ENCODE measurements at places on chromosomes 6 and 20.

DNA sequence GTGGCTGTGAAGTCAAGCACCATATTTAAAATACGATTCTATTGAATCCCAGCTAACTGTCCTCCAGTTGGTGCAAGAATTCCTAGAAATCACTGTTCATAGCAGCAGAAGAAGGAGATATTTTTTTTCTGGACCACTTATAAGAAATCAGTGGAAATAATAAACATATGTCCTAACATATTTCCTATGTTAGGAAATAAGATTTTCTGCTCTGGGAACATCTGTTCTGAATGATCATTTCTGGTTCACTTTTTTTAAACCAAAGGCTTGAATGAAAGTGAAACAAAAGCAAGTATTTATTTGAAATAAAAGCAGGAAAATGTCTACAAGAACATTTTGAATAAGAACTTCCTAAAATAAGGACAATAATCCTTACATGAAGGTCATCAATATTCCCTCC, 138.9 kb upstream of the RALGAPA2 start:
- DNase-seq, result no peak

GRCh38 chr20:52731093-52731492, 241.1 kb upstream of the TSHZ2 start:
- no peak for DNase-seq

DNA sequence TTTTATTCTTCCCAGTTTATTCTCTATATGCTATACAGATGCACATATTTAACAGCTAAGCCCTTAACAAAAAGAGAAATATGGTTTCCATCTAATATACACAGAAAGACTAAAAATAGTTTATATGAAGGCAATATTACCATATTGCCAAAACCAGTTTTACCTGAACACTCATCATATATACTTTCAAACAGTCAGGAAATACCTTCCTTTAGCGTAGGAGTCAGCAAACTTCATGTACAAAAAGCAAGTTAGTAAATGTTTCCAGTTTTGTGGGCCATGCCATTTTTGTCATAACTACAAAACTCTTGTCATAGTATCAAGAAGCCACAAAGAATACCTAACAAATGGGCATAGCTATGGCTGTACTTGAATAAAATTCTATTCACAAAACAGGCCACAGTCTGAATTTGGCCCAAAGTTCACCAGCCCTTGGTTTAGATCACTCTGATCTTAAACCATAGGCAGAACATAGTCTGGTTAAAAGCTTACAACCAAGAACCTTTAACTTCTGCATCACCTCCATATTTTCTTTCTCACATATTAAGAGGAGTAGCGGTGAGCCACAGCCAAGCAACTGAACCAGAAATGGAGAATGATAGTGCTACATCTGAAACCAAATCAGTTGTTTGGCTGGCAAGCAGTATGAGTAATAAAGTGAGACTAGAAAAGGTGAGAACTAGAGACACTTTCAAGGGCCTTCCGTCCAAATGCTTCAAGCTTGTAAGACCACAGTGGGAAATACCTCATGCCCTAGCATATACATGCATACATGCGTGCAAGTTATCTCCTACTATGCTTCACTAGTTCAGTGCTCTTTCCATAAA, 116.6 kb downstream of the PTPRK start:
- DNase-seq, result no peak

DNA sequence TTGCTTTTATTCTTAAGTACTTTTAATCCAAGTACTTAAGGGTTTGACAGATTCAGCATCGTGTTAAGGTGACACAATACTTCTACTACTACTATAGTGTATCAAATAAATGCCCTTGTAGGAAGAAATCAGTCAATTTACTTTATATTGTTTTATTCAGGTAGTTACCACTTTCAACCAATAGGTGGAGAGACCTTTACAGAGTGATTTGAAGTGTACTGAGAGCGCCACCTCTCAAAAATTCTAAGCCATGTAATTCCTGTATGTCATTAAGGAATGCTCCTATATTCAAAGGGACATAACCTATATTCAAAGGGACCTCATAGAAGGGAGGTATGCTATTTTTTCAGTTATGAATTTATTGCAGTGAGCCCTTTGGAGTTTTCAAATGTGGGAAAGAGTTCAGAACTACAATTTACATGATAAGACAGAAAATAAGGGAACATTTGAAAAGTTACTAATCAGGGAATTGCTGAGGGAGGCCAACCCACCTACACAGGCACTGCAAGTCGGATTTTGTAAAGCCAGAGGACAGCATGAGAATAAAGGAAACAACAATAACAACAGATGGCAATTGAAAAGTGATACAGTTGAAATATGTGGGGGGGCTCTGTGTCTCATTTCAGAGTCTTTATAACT, 955.6 kb downstream of the TBC1D32 start:
- DNase-seq, result no peak

GRCh38 chr20:44733341-44734069, 12.2 kb upstream of the KCNK15 start:
- no peak for DNase-seq

- no peak for DNase-seq
Observed at GRCh38 chr6:157322792-157323254, 496 bp downstream of the TMEM242 start.

DNA sequence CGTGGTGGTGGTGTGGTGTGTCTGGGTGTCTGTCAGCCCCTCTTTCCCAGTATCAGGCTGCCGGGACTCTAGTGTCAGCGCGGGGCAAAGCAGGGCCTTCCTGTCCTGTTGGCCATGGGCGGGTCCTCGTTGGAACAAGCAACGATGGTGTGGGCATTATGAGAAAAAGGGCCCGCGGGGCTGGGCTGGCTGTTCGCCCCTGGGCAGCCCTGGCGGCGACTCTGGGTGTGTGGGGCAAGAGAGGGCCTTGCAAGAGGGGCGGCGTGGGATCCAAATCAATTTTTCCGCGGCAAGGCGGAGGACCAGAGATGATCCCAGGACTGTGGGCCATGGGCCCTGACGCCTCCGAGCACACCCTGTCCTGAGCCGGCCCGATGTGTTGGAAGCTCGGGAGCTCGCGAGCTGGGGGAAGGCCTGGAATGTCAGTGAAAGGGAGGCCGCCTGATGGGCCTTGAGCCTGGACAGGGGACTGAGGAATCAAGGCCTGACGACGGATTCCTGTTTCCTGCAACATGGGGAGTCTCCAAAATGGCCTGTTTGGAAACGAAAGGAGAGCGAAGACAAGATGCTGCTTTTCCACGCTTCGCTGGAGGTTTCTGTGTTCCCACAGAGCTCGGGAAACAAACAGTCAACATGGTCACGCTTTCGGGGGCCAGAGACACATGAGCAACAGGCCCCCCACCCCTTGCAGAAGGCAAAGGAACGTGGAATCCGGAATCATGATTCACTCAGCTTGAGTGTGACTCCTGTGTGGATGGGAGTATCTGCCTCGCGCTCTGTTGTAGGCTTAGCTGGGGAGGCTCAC, 364.7 kb upstream of the DEFB115 start:
- no peak for DNase-seq

DNA sequence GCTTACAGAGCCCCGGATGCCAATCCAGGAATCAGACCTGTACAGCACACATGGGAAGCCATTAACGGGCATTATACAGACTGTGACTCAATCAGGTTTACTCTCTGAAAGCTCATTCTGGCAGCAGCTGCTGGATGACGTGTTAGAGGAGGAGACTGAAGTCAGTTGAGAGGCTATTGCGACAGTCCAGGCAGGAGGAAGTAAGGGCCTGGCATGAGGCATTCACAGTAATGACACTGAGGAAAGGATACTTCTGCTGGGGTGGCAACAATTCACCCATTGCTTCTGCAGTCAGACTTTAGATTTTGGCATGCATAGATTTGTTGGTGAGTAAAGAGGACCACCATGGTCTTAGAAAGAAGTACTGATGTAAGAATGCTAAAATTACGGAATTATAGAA, 151.0 kb upstream of the HEY2 start:
- DNase-seq, result no peak

GRCh38 chr6:105573556-105573955, 170.7 kb upstream of the PREP start:
- DNase-seq, result no peak

- DNase-seq, result no peak
Observed at GRCh38 chr20:51062065-51062464, 39.2 kb upstream of the KCNG1 start.

- no peak for DNase-seq
Observed at GRCh38 chr6:71088166-71088565, 131.3 kb upstream of the B3GAT2 start.

DNA sequence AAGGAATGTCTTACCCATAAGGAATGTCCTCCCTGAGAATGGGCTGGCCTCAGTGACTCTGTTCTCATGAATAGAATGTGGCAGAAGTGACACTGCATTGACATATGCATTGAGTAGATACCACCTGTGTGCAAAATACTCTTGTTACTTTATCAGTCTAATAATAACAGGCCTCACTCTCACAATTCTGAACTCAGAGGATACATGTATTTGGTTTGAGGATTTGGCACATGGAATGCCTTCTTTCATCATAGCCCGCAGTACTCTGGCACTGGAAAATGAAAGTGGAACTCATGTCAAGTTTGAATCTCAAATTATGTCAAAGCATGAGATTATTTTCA, 52.9 kb upstream of the PLCB4 start:
- DNase-seq, result no peak

- no peak for DNase-seq
Observed at GRCh38 chr6:36670271-36670670, 8.2 kb upstream of the CDKN1A start.

GRCh38 chr6:139062932-139063646, 34.5 kb downstream of the ABRACL start:
- DNase-seq, result no peak

DNA sequence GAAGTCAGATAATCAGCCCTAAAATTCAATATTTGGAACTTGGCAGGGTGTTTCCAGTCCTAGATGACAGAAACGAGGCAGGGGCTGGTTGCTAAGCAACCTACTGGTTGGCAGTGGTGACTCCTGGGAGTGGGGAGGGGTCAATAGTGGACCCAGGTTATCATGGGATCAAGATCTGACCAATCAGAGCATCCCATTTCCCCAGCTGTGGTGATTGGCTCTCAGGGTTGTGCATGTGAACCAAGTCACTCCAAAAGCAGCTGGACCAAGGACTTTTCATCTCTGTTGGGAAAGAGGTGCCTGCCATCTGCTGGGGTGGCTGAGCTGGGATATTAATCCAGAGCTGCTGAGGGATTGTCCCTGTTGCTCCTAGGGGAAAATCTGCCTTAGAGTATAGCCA, 253.4 kb downstream of the PREX1 start:
- DNase-seq, result no peak

DNA sequence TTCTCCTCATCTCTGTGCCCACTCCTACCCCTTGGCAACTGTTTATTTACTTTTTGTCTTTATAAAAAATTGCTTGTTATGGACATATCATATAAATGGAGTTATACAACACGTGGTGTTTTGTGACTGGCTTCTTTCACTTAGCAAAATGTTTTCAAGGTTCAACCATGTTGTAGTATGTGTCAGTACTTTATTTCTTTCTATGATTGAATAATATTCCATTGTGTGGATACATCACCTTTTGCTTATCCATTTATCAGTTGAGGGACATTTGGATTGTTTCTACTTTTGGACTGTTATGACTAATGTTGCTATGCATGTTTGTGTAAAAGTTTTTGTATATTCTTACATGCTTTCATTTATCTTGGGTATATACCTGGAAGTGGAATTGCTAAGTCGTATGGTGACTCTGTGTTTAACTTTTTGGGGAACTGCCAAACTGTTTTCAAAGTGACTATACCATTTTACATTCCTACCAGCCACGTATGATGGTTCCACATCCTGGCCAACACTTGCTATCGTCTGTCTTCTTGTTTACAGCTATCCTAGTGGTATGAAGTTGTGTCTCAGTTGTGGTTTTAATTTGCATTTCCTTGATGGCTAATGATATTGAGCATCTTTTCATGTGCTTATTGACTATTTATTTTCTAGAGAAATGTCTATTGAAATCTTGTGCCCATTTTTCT, 84.4 kb downstream of the SLX4IP start:
- no peak for DNase-seq

- no peak for DNase-seq
Observed at GRCh38 chr6:70236343-70236742, 66.5 kb downstream of the COL9A1 start.

GRCh38 chr6:37812841-37813240, 6.7 kb upstream of the ZFAND3 start:
- DNase-seq, result no peak

GRCh38 chr6:7267466-7268091, 45.4 kb downstream of the SSR1 start:
- DNase-seq, result no peak

- DNase-seq, result no peak
Observed at GRCh38 chr6:157376241-157376640, 4.7 kb upstream of the ZDHHC14 start.

DNA sequence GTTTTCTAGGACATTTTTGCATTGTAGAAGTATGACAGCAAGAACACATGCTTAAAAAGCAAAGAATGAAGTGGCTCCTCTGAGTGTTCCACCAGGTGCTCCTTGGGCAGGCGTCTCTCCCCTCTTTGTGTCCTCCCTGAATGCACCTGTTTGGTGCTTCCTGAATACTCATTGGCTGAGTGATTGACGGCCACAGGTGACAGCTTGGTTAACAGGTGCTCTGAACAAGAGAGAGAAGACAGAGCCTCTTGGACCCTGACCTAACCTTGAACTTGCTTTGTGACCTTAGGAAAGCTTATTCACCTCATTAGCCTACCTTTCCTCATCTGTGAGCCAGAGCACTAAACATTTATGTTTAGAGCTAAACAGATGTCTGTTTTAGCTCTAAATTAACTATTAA, 93.7 kb downstream of the TULP4 start:
- DNase-seq, result no peak

- no peak for DNase-seq
Observed at GRCh38 chr6:52009466-52010140, 77.8 kb downstream of the PKHD1 start.

GRCh38 chr6:63672582-63673129, 37.1 kb downstream of the PHF3 start:
- no peak for DNase-seq

- no peak for DNase-seq
Observed at GRCh38 chr6:44304282-44305199, 8.6 kb downstream of the AARS2 start.

DNA sequence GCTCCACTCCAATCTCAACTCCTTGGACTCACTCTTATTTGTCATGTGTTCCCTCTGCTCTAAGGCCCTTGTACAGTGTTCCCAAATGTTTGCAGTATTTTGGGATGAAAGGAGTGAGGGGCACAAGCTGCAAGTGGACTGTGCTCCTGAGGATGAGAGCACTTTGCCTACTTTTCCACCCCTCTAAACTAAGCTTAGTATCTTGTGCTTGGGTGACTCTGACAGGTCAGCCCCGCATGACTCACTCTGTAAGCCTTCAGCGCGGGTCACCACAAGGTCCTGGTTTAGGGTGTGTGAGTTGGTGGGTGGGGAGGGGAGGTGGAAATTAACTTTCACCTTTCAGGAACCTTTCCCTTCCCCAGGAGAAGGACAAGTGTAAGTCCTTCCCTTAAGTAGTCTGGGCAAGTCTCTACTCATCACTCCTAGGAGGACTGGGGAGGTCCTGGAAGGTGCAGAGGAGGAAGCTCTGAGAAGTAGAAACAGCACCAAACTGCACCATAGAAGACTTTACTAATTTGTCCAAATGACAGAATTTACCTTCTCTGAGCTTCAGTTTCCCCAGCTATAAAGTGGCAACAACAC, 68.8 kb upstream of the EPB41L1 start:
- DNase-seq, result no peak
